HFFc6 (cell line): ENCODE measurements at places on chromosomes 5 and 9. TPM values are rescaled to one million over a fixed set of nuclear protein-coding genes. Genes with fewer than 3 reads are reported as not detected.

AQP7 gene
- total RNA-seq: not detected in 3 replicates

LIX1 gene
- total RNA-seq: not detected in 3 replicates

TXNDC8 gene
- not detected in 3 replicates for total RNA-seq

DNA sequence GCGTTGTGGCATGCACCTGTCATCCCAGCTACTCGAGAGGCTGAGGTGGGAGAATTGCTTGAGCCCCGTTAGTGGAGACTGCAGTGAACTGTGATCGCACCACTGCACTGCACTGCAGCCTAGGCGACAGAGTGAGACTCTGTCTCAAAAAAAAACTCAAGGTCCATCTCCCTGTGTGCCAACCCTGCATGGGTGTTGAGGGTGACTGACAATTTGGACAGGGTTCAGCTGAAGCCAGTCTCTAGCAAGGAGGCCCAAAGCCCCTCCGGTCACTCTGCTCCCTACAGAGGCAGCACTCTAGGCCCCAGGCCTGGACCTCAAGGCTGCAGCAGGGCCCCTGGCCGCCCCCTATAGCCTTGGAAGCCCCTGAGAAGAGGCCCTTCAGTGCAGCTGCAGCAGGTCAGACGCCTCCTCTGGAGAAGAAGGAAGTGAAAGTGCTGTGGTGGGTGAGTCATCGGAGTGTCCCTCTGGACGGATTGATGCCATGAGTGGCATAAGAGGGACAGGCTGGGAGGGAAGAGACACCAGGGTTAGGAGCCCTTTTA, 39.2 kb upstream of the NEK6 start:
- DNase-seq: peak; percentile 40

SLC45A2 gene
- total RNA-seq: not detected in 3 replicates

PCDHGA9 gene
- 0.75 to 1.6 TPM (median 1.1 TPM) in 3 replicates for total RNA-seq

DNA sequence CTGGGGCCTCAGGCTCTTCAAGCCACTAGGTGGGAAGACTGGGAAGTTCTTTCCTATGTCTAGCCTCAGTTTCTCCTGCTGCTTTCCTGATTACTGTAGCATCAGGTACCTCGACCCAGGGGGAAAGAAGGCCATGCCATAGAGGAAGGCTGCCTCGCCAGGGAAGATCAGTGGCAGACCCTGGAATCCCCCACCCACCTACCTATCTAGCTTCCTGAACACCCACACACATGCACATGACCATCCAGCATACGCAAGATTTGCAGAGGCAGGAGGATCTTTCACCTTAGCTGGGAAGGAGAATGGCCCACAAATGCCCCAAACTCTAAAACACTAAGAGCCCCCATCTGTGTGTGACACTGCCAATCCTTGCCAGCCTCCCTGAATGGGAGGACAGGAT, 8.0 kb downstream of the NR5A1 start:
- DNase-seq: no peak

HACD4 gene
- total RNA-seq: 2.8 and 3.2 TPM in 2 replicates

DNA sequence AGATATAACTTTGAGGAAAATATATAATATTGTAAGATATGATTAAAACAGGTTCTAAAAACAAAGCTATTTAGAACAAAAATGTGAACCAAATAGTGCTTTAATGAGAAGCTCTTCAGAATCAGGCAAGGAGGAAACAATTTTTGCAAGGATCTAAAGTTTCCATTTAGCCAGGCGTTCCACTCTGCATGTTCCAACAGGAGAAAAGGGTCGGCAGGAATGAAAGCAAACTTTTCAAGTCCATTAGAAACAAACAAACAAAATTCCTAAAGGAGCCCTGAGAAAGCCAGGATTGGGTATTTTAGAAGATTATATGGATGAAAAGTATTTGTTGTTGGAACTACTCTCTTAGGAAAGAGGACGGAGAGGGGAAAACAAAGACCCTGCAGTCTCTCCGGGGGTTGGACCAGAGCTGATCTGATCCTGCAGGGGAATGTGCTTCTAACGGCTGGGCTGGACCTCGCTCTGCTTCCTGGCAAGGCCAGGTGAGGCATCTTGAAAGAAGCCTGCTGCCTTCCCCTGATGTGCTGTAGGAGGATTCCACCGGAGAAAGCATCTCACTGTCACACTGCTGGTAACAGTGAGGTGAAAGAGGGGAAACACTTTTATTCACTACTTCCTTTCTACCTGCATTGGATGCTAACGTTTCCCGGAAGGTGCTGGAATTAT, 94.6 kb downstream of the PRRT1B start:
- DNase-seq: no peak

CLIC3 gene
- total RNA-seq: 3.7 to 14.6 TPM (median 9.7 TPM) in 3 replicates

HAND1 gene
- not detected in 3 replicates for total RNA-seq

- DNase-seq: peak; percentile 49
These were observed 40.0 kb upstream of the ARSB start for GRCh38 chr5:79025054-79025472.

GRCh38 chr5:1658665-1659064, 134.9 kb upstream of the LPCAT1 start:
- DNase-seq: no peak

DNA sequence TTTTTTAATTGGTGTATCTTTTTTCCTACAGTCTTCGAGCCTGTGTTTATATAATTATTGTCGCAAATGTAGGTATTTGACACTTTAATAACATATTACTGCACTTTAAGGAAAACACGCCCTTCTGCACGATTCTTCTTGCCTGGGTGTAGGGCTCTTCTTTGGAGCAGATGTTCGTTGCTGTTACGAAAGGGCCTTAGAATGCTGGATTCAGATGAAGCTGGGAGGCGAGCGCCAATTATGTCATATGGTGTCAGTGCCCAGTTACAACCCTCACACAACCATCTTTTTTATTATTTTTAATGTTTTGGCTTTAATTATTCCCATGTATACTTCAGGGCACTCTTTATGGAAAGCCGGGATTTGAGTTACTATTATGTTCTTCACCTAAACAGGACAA, 553.0 kb downstream of the EBF1 start:
- no peak for DNase-seq
